ENCODE measurements at places on chromosomes 7 and 10. TPM values are rescaled to one million over a fixed set of nuclear protein-coding genes. Genes with fewer than 3 reads are reported as not detected.

The OR6V1 gene
- total RNA-seq: not detected

The CFTR gene
- not detected for total RNA-seq

The ZNF467 gene
- 0.32 TPM for total RNA-seq

The PRXL2A gene
- 11.2 TPM for total RNA-seq

- no peak for DNase-seq
These were observed 918.9 kb downstream of the GRID1 start for GRCh38 chr10:85447690-85448089.

GRCh38 chr7:84425702-84426259 is 231.2 kb upstream of the SEMA3A start:
- DNase-seq: no peak

GRCh38 chr10:59709395-59710125 is at the start of gene SLC16A9:
SLC16A9 (minus strand) TSS chr10:59709850; CDS start chr10:59684291, 25,559 bp downstream.
- peak; percentile 42 for DNase-seq

GRCh38 chr10:30999070-30999712 is 32.5 kb downstream of the ZNF438 start:
- no peak for DNase-seq

- DNase-seq: no peak
These were observed 38.4 kb upstream of the PSAP start for GRCh38 chr10:71889388-71889987.
